ENCODE measurements at places on chromosomes 13 and 19. TPM values are rescaled to one million over a fixed set of nuclear protein-coding genes. Genes with fewer than 3 reads are reported as not detected.

DNA sequence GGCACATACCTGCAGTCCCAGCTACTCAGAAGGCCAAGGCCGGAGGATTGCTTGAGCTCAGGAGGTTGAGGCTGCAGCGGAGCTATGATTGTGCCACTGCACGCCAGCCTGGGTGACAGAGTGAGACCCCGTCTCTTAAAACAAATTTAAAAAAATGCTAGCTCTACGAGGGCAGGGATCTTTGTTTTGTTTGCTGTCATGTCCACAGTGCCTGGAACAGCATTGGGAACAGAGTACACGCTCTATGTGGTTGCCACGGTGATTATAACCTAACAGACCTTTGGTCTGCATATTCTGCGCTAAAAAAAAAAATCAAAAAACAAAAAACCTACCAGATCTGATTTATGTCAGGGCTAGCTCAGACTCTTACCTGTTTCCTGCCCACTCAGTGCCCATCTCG lies 2.2 kb upstream of the SHFL start:
- DNase-seq = no peak

The PRRG2 gene
- total RNA-seq = 26.1 TPM

The CYP4F8 gene
- not detected for total RNA-seq

- no peak for DNase-seq
Measured at GRCh38 chr13:62357887-62358645, 942.4 kb upstream of the PCDH20 start.

The MAMSTR gene
- total RNA-seq = 0.64 TPM

Data from left colon (tissue), 2 donors.